Esophagus squamous epithelium (tissue), 5 donors: ENCODE measurements at places on chromosomes 2 and 18. TPM values are rescaled to one million over a fixed set of nuclear protein-coding genes. Genes with fewer than 3 reads are reported as not detected.

GRCh38 chr2:229043681-229044080, 227.4 kb downstream of the PID1 start:
- no peak for DNase-seq
- H3K36me3 ChIP-seq, result no peaks in the 10 kb centered on the region
- no peaks in the 10 kb centered on the region for H3K4me1 ChIP-seq

- H3K36me3 ChIP-seq, result no peaks in the 10 kb centered on the region
- no peak for DNase-seq
- peak overlapping the region; percentile 75 for H3K4me3 ChIP-seq
These were observed 34.7 kb downstream of the PTPN18 start for GRCh38 chr2:130390460-130391057.

DNA sequence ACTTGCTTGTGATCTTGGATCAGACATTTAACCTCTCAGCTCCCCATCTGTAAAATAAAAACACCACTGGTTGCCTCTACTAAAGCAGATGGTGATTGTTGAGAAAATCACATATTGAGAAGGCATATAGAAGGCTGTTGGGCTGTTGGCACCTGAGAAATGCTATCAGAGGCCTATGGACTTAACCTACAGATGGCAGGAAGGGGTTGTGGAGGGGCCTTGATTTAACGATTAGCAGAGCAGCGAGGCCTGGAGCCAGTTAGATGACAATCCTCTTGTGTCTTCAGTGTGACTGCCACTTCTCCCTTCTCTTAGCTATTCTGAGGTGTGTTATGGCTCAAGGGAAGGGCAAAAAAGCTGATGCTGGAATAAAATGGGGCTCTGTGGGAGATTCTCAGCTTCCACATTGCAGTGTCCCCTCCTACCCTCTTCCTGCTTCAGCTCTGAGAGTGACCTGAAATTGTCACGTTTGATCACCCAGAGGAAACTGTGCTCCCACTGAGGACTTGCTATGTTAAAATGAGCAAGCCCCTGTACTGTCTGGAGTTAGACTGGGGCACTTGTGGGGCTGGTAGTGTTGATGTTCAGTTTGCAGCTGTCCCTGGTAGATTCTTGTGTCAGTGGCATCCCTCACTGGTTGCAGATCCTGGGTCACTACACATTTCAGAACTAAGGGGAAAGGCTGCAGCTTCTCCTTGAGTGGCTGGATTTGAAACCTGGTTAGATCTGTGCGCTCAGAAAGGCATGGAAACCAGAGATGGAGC, 31.5 kb downstream of the CXCR4 start:
- no peaks in the 10 kb centered on the region for H3K36me3 ChIP-seq
- no peak overlapping the region for H3K4me3 ChIP-seq
- H3K4me1 ChIP-seq, result no peaks in the 10 kb centered on the region

DNA sequence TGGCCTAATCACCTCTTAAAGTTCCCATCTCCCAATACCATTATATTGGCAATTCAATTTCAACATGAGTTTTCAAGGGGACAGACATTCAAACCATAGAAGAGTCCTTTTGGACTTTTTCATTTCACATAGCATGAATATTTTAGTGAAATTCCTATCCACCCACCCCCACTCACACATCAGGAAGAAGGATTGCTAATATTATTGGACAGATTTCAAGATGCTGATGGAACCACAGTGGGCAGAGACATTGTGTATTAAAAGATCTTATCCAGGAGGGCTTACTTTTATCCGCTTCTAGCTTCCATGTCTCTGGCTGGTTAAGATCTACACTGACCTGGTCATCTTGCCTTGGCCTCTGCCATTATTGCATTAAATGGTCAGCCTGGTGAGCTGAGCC, 297.4 kb upstream of the ACVR2A start:
- no peaks in the 10 kb centered on the region for H3K4me1 ChIP-seq
- DNase-seq, result no peak
- H3K36me3 ChIP-seq, result no peaks in the 10 kb centered on the region
- H3K27ac ChIP-seq, result no peak overlapping the region

- H3K4me1 ChIP-seq, result peaks cover 32% of the 10 kb centered on the region
- peak overlapping the region; percentile 93 for H3K4me3 ChIP-seq
- no peaks in the 10 kb centered on the region for H3K27me3 ChIP-seq
- H3K27ac ChIP-seq, result peak overlapping the region; percentile 100
- no peak for DNase-seq
These were observed 2.3 kb downstream of the VAPA start for GRCh38 chr18:9916077-9916639.

- no peak overlapping the region for H3K4me3 ChIP-seq
- H3K27ac ChIP-seq, result no peak overlapping the region
- H3K27me3 ChIP-seq, result no peaks in the 10 kb centered on the region
- no peaks in the 10 kb centered on the region for H3K4me1 ChIP-seq
- DNase-seq, result no peak
These were observed 83.0 kb upstream of the HNRNPA3 start for GRCh38 chr2:177129610-177130009.

DNA sequence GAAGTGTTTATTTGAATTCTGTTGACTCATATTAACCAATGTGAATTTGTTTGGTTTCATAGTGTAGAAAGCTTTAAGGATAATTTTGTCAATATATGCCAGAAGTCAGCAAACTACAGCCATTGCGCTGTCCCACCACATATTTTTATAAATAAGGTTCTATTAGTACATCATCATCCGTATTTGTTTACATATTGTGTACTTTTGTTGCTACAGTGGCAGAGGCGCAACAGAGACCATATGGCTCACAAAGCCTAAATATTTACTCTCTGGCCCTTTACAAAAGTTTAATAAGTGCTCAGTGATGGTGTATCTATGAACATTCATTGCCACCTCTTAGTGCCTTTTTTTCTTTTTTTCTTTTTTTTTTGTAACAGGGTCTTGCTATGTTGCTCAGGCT, 6.4 kb downstream of the ERLEC1 start:
- peaks cover 3% of the 10 kb centered on the region for H3K4me1 ChIP-seq
- no peak overlapping the region for H3K27ac ChIP-seq
- no peaks in the 10 kb centered on the region for H3K27me3 ChIP-seq
- no peak overlapping the region for H3K4me3 ChIP-seq

DNA sequence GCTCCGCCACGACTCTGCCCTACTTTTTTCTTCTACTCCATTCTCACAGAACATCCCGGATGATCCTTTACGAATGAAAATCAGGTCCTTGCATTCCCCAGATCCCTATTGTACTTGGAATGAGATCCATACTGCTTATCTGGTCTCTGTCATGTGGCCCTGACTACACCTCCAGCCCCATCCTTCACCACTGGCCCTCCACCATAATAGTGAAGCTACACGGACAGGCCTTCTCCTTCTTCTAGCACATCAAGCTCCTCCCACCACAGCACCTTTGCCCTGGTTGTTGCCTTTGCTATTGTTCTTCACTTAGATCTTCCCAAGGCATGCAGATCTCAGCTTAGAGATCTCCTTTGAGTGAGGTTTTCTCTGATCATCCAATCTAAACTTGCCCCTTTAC, 20.1 kb upstream of the RMDN2 start:
- H3K27me3 ChIP-seq, result no peaks in the 10 kb centered on the region
- no peak overlapping the region for H3K27ac ChIP-seq
- H3K36me3 ChIP-seq, result no peaks in the 10 kb centered on the region
- no peak overlapping the region for H3K4me3 ChIP-seq
- DNase-seq, result no peak

DNA sequence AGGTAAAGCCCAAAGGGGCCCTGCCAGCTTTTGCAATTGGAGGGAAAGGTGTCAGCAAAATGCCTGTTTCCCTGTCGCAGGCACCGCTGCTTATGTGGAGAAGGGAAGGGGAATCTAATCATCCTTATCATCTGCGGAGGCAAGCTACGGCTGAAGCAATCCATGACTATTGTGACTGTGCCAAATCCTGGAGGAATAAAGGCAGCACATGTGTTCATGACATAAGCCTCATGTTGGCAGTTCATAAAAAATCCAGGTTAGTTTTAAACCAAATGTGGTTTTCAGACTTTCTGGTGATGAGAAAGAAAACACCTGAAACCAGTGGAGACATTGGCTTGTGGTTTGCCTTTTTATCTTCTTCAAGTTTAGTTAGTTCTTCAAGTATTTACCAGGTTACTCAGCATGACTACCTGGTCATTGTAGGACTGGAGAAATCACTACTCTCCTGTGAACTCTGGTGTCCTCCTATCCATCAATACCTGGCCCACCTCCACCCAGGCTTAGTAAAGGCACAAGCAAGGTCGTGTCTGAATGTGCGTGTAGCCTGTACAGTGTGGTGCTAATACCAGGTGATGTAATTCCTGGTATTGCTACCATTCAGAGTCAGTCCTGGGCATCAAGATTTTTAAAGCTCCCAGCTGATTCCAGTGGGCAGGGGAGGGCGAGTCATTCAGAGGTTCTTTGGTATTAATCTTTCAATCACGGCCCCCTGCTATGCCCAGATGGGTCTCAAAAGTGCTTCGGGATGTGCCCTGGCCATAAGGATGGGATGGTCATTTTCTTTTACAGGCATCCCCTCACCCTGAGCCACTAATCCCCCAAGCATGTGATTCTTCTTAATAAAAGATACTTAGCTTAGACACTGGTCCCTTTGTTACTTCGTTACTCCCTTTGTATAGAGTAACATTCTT, 96.8 kb downstream of the TGFA start:
- peaks cover 5% of the 10 kb centered on the region for H3K4me1 ChIP-seq
- H3K4me3 ChIP-seq, result no peak overlapping the region
- H3K27ac ChIP-seq, result no peak overlapping the region
- no peaks in the 10 kb centered on the region for H3K27me3 ChIP-seq
- H3K36me3 ChIP-seq, result peaks cover 48% of the 10 kb centered on the region

CPS1 gene
- total RNA-seq, result 5.9 TPM

- peaks cover 19% of the 10 kb centered on the region for H3K4me1 ChIP-seq
- H3K27ac ChIP-seq, result peak overlapping the region; percentile 45
- no peak overlapping the region for H3K4me3 ChIP-seq
- no peaks in the 10 kb centered on the region for H3K36me3 ChIP-seq
- H3K27me3 ChIP-seq, result no peaks in the 10 kb centered on the region
- no peak for DNase-seq
These were observed 108.6 kb downstream of the C1D start for GRCh38 chr2:67954093-67954748.

GRCh38 chr2:241131531-241131930, 17.7 kb downstream of the PASK start:
- no peak for DNase-seq
- H3K4me1 ChIP-seq, result no peaks in the 10 kb centered on the region
- H3K4me3 ChIP-seq, result no peak overlapping the region
- peaks cover 33% of the 10 kb centered on the region for H3K36me3 ChIP-seq
- no peaks in the 10 kb centered on the region for H3K27me3 ChIP-seq
